ENCODE measurements at places on chromosomes 1 and 21.

GRCh38 chr1:206685334-206685768 lies 646 bp downstream of the MAPKAPK2 start:
- no peak for DNase-seq

DNA sequence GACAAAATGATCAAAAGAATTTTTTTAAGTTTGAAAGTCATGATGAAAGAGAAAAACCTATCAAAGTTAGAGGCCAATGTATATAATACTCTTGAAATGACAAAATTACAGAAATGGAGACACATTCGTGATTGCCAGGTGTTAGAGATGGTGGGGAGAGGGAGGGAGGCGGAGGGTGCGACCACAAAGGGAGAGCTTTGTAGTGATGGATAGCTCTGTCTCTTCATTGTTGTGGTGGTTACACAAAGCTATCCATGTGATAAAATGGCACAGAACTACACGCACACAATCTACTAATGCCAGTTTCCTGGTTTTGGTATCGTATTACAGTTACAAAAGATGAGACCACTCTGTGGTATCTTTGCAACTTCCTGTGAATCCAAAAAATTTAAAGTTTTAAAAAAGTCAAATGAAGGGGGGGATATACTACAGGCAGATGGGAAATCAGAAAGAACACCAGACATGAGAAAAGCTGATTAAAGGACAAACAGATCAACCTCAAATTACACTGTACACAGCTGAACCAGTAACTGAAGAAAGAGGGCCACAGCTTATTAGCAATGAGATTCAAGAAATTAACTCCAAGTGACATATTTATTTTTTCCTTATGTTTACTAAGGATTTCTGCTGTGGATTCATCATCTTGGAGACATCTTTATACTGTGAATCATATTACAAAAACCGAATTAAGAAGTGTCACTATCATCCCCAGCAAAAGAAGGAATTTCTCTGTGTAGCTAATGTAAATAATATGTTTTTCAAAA lies 199.1 kb downstream of the SLC45A1 start:
- DNase-seq: no peak

DNA sequence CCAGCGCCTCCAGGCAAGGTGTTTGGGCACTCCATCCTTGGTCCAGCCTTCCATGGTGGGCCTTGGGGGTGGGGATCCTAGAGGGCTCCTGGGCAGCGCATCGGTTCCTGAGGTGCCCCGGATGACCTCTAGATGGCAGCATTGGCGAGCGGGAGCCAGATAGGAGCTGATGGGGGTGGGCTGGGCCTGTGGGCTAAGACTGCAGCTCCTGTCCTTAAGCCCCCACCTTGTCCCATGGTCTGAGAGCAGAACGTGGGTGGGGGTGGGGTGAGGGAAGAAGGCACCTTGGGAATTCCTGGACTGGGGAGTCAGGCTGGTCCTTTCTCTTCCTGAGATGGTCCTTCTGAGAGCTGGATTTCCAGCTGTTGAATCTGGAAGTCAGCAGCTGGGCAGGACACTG lies 93.4 kb upstream of the CSF3R start:
- peak; percentile 89 for DNase-seq

DNA sequence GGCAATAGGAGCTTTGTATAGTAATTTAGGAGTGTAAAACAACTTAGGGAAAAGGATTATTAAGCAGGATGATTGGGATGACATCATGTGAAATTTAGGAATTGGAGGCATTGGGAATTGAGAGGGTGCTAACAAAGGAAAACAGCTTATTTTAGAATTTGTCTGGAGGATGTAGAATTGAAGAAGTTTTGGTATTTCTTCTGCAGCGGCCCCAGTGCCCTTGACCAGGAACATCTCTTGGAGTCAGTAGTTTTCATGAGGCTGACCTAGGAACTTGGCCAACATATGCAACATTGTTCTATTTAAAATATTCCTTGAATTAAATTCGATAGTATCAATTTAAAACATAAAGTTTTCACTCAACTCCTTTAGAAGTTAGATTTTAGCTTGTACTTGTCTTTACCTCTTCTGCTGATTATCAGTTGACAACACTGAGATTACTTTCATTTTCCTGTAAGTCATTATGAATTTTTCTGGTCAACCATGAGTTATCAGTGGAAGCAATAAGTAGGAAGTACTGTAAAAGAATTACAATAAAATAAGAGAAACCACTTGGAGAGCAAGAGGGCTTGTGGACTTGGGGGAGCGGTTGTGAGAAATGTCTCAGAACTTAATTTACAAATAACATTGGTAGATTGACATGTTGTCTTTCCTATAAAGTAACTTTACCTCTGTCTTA lies 52.8 kb downstream of the DYRK1A start:
- DNase-seq: no peak

- no peak for DNase-seq
Observed at GRCh38 chr1:65174585-65174984, 26.6 kb downstream of the AK4 start.

DNA sequence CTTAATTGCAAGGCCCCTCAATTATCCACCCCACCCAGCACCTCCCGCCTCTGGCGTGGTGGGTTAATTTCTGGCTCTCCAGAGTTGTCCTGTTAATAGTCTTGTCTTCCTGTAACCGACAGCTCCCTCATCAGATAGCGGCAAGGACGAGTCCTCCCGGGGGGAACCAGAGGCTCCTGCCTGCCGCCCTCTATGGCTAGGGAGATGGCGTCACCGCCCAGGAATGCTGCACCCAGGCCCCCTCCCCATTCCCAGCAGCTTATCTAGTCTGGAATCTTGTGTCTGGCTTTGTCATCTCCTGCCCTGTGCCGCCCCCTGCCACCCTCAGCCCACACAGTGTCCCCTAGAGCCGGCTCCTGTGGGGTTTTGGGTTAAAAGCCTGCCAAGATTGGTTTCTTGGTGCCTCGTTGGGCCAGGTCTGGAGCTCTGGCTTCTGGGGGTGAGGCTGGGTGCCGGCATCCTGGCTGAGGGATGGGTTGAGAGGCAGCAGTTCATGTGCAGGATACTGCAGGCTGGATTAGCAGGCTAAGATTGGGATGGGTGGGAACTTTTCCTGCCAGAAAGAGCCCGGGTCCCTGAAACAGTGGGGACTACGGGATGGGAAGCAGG lies 48.8 kb downstream of the EDN2 start:
- peak; percentile 78 for DNase-seq

DNA sequence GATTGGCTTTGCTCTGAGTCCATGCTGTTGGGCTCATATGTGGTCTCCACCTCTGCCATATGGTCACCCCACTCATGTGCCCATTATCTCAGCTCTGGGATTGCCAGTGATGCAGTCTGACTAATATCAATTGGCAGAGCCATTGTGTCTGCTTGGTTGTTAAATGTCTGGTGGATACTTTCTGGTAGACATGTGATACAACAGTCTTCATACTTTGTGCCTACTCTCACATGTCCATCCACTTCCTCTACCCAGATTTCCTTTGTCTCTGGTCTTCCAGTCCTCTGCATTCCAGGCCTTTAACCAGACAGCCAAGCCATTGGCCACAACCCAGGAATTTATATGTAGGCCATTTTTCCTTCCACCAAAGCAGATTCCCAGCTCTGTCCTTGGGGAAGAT lies 30.8 kb upstream of the DIPK1A start:
- DNase-seq: no peak

DNA sequence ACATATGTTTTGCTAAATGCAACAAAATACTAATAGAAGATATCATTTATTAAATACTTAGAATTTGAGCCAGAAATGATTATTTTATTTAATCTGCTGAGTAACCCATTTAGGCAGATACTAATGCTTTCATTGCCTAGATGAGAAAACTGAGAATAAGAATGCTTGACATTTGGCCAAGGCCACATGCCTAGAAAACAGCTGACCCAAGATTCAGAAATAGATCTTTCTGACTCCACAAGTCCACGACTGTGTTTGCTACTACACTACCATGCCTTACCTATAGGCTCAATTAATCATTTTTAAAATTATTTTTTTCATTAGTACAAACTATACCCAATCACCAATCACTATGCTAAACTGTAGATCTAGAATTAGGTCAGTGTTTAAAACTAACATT lies 129.7 kb downstream of the ATP1B1 start:
- no peak for DNase-seq

DNA sequence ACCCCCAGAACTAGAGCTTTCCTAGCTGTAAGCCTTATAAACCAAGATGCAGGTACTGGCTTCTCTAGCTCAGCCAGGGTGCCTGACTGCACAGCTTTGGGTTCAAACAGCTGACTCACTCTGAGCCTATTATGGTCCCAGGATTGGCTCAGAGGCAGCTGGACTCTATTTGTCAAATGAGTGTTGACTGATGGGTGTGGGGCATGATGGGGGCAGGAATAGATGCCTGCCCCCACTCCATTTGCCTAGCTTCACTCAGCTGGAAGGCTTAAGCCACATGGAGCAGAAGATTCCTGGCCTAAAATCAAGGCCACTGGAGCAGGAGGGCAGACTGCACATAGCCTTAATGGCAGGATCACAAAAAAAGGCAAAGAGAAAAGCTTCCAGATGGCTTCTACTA lies 90.5 kb downstream of the PIK3R3 start:
- no peak for DNase-seq

- no peak for DNase-seq
Observed at GRCh38 chr1:46606255-46606965, 2.3 kb upstream of the MKNK1 start.

GRCh38 chr1:16430606-16431005 lies 6.6 kb downstream of the SPATA21 start:
- peak; percentile 69 for DNase-seq

DNA sequence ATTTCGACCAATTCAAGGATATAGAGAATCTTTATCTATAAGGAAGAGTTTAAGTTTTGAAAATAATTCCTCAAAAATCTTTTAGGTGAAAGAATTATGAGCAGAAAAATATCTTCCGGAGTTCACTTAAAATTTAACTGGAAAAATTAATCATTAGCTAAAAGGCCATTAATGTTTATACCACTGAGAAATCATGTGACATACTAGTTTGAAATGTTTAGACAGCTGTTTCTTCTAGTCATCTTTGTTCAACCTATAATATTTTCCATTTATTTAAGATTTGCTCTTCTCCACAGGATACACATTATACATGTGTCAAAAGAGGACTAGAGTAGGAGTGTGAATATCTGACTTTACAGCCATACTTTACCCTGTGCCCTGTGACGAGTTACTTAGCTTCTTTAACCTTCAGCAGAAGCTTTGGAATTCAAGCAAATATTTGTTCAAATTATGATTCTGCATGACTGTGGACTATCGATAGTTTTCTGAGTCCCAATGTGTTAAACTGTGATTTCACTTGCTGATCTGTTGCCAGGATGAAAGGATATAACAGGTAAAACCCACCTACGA lies 374.8 kb downstream of the BRINP3 start:
- DNase-seq: no peak

DNA sequence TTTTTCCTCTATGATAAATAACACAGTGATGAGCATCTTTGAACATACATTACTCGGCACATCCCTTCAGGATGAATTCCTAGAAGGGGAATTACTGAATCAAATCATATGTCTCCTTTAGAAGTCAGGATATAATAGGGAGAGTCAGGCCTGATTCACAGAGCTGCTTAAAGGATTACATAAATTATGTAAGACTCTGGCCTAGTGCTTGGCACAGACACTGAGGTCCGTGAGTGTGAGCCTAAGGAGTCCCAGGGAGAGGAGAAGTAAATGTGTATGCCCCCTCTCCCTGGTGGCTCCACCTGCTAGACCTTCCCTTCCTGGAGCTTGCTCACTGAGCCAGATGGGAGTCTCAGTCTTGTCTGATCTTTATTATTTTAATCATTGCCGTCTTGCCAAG lies 8.6 kb upstream of the FOXE3 start:
- DNase-seq: no peak

GRCh38 chr1:145916745-145917144 lies 1.8 kb downstream of the PEX11B start:
- no peak for DNase-seq

DNA sequence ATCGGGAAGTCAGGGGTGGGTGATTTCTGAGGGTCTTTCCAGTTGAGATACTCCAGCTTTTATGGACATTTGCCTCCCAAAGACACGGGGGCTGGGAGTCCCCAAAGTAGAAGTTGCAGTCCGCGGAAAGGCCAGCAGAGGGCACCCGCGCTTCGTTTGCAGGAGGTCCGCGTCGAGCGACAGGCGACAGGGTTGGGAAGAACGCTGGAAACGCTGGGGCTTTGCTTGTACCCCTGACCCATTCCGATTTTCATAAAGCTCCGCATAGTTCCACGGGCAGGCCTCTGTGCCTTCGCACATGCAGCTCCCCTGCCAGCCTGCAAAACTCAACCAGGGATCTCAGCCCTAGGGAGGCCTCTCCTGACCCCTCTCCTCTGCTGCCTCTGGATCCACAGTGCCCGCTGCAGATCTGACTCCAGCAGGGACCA lies 44.2 kb upstream of the LAPTM5 start:
- DNase-seq: peak; percentile 89

DNA sequence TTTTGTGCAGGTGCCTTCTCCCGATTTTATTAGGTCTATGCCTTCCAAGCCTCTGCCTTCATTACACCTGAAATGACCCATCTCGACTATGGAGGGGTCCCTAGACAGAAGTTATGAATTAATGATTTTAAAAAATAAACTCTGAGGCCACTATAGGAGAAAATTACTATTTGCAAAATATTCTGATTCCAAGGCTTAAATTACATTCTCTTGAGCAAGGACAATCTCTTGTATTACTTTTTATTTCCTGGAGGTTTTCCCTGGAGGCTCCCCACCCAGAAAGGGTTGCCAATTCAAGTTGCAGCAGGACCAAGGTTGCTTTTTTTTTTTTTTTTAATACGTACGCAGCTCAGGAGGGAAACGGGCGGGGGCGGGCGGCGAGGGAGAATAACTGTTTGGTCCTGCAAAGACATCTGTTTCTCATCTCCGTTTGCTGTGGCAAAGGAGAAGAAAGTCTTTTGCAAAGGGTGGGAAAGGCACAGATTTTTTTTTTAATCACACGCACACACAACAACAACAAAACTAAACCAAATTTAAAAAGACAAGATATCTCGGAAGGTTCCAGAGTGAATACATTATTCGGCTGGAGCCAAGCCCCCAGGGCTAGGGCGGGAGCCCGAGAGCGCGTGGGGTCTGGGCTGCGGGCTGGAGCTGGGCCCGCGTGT lies 618 bp upstream of the SERTAD4 start:
- no peak for DNase-seq

DNA sequence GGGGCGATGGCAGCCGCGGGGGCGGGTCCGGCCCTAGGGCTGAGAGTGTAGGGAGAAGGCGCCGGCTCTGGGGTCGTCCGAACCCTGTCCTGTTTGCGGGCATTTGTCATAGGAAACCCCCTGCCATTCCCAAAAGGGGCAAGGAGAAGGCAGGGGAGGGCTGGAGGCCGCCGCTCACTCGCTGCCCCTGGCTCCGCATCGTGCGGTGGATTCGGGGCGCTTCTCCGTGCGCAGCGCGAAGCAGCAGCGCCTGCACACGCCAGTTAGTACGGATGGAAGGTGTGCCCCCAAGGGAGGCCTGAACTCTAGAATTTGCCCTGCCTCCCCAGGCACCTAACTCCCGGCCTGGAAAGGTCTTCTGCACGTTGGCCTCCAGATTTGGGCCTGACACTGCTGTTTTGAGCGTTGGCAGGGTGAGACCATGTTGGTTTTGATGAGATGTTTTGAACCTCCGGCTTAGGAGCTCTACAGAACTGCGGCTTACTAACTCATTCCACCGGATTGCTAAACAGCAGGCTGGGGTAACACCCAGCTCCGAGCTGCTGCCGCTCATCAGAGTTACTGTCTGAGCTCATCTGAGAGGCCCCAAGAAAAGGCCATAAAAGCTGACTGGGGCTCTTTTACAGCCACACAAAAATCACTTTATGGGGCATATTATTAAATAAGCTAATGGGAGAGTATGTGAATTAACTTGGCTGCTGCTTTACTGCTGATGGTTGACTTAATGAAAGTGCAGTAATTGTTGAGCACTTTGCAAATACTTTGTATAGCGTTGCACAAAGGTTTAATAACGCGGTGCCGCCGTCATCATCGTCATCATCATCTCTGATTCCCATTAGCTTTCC lies 987 bp downstream of the GPR137B start:
- DNase-seq: no peak

Data from H9 (cell line).